Stimulated activated CD4-positive, alpha-beta T cell treated with anti-CD3 and anti-CD28 coated beads, TNF-alpha, amount 100 ng/mL, for 24 hours (primary cell): ENCODE measurements at places on chromosomes 6 and 20.

GRCh38 chr6:143807103-143807772 is 35.9 kb upstream of the LTV1 start:
- DNase-seq, result no peak

DNA sequence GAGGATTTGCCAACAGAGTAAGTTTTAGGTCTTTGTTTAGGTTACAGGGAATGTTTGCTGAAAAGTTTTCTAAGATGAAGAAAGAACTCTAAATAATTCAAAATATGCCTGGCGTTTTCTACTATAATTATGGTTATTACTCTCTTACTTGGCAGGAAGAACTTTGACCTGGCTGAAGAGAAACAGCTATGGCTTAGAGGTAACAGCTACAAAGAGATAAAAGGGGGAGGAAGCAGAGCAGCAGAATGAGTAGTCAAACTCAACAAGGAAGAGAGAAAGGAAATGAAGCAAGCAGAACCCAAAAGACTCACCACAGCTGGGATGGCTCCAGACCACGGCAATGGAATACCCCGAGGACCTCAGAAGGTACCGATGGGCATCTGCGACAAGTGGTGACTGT is 95.6 kb downstream of the KIF16B start:
- no peak for DNase-seq

DNA sequence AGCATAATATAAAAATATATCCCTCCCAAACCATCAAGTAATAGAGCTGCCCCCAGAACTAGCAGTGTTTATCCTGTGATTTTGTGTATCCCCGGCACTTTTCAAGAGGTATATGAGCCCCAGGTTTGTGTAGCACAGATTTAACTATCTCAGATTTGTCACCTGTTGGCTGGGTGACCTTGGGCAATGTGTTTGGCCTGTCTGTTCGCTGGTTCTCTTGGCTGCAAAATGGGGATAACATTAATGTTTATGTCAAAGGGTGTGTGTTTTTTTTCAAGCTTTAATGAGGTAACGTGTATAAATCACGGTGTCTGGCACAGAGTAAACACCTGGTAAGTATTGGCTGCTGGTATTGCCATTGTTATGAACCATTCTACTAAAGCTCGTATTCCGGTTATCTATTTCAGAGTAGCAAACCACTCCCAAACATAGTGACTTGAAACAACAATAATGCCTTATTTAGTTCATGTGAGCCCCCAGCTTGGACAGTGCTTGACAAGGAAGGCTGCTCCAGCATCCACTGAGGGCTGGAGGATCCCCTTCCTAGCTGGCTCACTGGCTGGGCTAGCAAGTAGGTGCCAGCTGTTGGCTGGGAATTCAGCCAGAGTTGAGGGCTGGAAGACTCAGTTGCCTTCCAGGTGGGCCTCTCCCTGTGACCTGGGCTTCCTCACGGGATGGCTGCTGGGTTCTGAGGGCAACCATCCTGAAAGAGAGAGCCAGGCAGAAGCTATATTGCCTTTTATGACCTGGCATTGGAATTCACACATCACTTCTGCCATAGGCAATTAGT is 36.2 kb downstream of the PDRG1 start:
- no peak for DNase-seq

GRCh38 chr20:17580895-17581294 is 11.0 kb downstream of the DSTN start:
- no peak for DNase-seq
